ENCODE measurements at places on chromosomes 3 and 15.

DNA sequence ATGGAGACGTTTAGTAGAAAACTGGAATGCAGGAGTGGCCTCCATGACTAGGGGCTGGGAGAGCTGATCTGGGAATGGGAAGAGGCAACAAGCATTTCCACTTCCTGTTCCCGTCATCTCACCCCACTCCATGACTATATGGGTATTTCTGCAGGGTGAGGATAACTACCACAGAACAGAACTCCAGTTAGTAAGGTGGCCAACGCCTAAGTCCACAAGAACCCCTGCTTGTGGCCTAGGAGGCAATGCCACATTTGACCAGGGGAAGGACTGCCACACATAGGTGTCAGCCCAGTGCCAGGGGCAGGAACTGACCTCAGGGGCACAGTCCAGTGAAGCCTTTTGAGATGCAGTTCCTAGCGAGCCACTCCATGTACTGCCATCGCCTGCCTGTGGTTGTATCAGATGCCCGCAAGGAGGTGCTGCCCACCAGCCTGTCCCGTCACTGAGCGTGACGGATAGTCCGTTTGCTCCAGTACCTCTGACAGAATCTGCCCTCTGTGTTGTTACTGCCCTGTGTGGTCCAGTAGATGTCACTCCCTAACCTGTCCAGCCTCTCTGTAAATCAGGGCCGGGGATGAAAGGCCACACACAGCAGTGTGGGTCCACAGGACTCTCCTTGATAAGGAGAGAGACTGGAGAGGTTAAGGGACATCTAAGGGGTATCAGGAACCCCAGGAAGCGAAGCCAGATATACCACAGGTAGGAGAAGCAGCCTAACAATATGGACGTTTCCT lies 3.5 kb upstream of the MTFMT start:
- peak; percentile 74 for DNase-seq

DNA sequence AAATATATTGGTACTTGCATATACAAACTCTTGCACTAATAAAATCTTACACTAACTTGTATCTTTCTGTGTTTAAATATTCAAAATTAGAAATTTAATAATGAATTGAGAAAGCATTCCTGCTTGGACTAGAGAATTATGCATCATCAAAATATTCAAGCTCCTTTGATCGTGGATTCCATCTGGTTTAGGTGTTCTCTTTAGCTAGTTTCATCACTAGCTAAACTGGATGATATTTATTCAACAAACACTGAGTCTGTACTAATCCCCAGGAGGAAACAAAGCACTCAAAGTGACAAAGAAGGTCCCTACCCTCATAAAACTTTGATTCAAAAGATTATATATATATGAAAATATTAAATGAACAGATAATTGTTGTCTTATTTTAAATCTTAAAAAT lies 1360.9 kb upstream of the ALCAM start:
- DNase-seq: no peak

GRCh38 chr3:97713634-97714033 lies 50.9 kb upstream of the ARL6 start:
- no peak for DNase-seq

DNA sequence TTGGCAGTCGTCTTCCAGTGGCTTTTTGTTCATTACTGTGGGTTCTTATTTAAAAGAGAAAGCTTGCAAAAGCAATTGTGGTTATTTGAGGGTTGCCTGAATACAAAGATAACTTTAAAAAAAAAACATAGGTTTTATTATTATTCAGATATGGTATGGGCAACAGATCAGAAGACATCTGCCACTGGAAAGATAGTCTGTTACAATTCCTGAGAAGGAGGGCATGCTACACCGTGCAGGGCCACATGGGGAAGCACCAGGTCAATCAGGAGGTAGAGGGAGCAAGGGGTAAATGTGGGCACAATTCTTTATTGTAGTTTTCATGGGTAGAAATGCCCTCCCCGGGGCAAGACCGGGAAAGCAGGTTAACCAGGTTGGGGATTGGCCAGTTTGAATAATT lies 46.5 kb downstream of the BBS4 start:
- no peak for DNase-seq

- DNase-seq: no peak
These were observed at the start of gene KCNAB1 for GRCh38 chr3:156120528-156121251. TSS of gene KCNAB1 (plus strand) at chr3:156120578.

DNA sequence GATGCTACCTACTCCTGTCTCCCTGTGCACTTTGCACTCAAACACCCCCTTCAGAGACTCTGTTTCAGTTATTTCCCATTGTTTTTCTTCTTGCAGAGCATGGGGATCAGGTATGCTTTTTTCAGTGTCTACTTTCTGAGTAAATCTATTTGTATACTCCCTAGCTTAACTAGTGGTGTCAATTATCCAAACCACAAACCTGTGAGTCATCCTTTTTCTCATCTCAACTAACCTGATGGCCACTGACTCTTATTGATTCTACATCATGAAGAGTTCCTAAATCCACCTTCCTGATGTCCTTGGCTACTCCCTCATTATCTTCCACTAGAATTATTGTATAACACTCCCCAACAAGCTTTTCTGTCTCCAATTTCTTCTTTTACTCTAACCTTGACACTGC lies 68.0 kb downstream of the DIPK2A start:
- no peak for DNase-seq

- DNase-seq: peak; percentile 47
These were observed 74.2 kb downstream of the MAGEF1 start for GRCh38 chr3:184637705-184638104.

- DNase-seq: no peak
These were observed 9.6 kb upstream of the MYZAP start for GRCh38 chr15:57582090-57582489.

DNA sequence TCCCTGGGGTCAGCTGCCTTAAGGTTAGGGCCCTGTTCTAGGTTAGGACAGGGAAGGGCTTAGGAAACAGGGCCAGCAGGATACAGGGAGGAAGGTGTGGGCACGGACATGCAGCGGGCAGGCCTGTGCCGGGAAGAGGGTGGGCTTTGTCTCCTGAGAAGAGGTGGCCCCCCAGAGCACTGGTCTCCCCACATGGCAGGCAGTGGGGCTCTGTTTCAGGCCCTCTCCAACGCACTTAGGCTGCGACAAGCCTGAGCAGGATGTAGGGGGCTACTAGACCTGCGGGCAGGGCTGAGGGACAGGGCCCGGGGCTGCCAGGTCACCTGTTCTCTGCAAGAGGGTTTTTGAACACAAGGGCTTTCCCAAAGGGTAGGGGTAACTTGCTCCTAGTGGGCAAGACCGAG lies 33.5 kb downstream of the KLF13 start:
- DNase-seq: no peak

DNA sequence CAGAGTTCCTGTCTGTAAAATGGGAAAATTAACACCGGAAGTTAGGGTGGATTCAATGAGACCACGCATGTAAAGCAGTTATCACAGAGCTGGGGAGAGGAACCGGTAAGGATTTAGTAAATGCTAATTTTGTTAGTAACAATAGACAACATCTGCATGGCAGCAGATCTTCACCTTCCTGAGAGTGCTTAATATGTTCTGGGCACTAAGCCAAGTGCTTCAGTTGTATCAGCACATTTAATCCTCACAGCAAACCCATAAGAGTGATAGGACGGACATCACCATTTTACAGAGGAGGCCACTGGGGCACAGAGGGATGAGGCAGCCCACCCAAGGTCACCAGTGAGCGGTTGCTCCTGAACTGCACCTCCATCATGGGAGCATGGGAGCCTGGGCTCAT lies 189.4 kb downstream of the WNT5A start:
- no peak for DNase-seq

- DNase-seq: no peak
These were observed 279.8 kb downstream of the UACA start for GRCh38 chr15:70483513-70483912.

- DNase-seq: no peak
These were observed 41.5 kb downstream of the TOPBP1 start for GRCh38 chr3:133620066-133620784.

- no peak for DNase-seq
These were observed 67.5 kb downstream of the PROS1 start for GRCh38 chr3:93906245-93906644.

GRCh38 chr3:108602249-108602934 lies 12.9 kb downstream of the DZIP3 start:
- no peak for DNase-seq

DNA sequence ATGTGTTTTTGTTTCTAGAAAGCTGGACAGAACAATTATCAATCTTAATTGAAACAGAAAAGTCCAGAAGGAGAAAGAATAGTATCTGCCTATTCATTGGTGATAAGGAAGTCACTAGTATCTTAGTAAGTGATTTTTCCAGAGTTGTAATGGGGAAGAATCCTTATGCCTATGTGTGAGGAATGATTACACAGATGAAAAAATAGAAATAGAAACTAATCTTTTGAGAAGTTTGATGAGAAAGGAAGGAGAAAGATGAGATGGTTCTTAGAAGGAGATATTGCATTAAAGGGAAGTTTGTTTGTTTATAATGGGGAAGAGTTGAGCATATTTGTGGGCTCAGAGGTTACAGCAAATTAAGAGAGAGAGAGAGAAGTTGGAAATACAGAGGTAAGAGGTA lies 42.7 kb upstream of the CBLB start:
- DNase-seq: no peak

DNA sequence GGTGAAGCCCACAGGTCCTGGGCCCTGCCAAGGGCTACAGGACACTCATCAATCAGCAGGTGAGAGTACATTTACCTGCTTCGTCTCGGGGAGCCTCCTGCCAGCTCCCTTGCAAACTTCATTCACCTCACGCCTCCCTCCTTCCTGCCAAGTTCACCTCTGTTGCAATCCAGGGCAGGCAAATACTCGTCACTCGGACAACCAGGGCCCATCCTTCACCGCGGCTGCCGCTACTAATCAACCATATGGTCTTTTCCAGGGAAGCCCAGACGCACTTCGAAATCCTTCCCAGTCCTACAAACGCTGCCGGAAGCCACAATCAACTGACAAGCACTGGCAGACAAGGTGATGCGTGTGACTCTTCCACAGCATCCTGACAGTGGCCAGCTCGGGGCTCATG lies 200.7 kb upstream of the NSMCE3 start:
- no peak for DNase-seq

- peak; percentile 81 for DNase-seq
These were observed at the start of gene ZNF619 for GRCh38 chr3:40476478-40477470. TSS of gene ZNF619 (plus strand) at chr3:40477122. CDS start at chr3:40477980, 858 bp downstream.

GRCh38 chr3:156792945-156793344 lies 33.2 kb upstream of the LEKR1 start:
- no peak for DNase-seq

GRCh38 chr15:90844696-90845095 lies 23.7 kb upstream of the FURIN start:
- DNase-seq: no peak

GRCh38 chr3:188670446-188670845 lies 501.3 kb upstream of the TPRG1 start:
- no peak for DNase-seq

- peak; percentile 47 for DNase-seq
These were observed 48.9 kb downstream of the TGFBR2 start for GRCh38 chr3:30655187-30655812.

DNA sequence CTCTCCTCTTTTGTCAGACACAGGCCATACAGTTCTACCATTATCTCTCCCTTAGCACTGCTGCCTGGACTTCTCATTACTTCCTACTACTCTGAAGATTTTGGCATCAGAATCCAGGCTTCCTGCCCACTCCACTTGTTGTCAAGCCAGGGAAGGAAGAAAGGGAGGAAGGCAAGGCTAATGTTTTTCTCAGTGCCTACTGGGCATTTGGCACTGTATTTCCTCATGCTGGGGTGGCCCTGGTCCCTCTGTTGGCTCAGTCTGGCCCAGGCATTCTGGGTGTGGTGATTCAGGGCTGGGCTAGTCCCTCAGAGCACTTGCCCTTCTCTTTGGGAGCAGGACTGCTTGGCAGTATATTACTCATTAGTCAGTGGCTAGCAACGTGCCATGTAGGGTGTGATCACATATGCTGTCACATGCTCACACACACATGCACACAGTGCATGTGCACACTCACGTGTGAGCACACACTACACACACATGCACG lies 52.9 kb downstream of the BSN start:
- DNase-seq: no peak

DNA sequence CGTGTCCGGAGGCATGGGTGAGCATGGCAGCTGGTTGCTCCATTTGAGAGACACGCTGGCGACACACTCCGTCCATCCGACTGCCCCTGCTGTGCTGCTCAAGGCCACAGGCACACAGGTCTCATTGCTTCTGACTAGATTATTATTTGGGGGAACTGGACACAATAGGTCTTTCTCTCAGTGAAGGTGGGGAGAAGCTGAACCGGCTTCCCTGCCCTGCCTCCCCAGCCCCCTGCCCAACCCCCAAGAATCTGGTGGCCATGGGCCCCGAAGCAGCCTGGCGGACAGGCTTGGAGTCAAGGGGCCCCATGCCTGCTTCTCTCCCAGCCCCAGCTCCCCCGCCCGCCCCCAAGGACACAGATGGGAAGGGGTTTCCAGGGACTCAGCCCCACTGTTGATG lies 49.5 kb downstream of the PGPEP1L start:
- no peak for DNase-seq

- DNase-seq: peak; percentile 50
These were observed 52.9 kb downstream of the TRPM7 start for GRCh38 chr15:50633653-50634052.

DNA sequence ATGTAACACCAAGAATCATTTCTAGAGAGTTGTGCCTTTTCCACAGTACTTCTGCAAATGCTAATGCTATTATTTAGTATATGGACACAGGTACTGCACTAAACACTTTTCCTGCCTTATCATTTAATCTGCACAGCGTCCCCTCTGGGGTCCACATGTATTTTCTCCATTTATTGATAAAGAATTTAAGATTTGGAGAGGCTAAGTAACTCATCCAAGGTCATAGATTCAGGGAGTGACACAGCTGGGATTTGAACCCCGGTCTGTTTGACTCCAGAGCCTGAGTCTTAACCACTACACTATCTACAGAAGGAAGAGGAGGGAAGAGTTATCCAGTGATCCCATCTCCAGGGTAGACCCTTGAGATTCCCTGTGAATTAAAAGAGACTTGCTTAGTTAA lies 24.9 kb upstream of the TPRG1 start:
- no peak for DNase-seq

GRCh38 chr3:184600685-184601377 lies 39.2 kb downstream of the EPHB3 start:
- DNase-seq: no peak

DNA sequence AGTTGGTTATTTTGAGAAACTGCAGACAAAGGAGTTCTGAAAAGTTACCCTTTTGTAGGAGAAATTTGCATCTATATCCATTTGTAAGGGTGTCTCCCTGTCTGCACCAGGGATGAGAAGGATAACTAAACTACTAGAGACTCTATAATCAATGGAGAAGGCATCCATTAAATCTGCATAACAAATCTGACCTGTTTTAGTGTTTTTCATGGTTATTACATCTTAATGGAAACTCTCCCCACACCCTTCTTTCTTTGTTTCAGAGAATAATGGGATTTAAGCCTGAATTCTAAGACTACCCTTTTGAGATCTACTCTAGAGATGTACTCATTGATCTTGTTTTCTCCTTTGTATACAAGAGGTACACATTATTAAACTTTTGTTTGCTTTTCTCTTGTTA lies 82.0 kb upstream of the DAZL start:
- no peak for DNase-seq
